ENCODE measurements at places on chromosomes 11 and 22. TPM values are rescaled to one million over a fixed set of nuclear protein-coding genes. Genes with fewer than 3 reads are reported as not detected.

Gene MPPED2
- under 0.01 TPM for total RNA-seq

Gene RAG1
- total RNA-seq = 0.99 TPM

Gene NXPE4
- total RNA-seq = not detected

Gene LAYN
- 7.2 TPM for total RNA-seq

Gene KDM4D
- total RNA-seq = 0.72 TPM

Gene OR5D18
- not detected for total RNA-seq

Gene SEPTIN5
- total RNA-seq = 26.4 TPM

Gene POU2F3
- under 0.01 TPM for total RNA-seq

Gene RAB3IL1
- total RNA-seq = 0.45 TPM

Gene MUC6
- not detected for total RNA-seq
